ENCODE measurements at places on chromosomes 5 and 9.

DNA sequence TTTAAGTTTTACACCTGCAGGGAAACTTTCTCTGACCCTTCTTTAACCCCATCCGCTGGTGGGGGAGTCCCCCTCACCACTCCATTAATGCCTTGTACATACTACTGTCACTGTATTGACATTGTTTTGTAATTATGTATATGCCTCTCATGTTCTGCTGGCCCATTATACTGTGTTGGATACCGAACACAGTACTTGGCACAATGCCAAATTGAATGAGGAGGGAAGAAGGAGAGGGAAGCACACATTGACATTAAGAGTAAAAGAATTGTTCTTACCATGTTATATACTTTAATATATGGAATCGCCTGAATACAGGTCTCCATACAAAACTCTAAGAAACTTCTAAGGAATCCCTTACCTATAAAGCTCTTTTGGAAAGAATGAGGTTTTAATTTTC lies 73.6 kb upstream of the GRHPR start:
- no peak for DNase-seq

GRCh38 chr5:36946101-36946500 lies 69.5 kb downstream of the NIPBL start:
- no peak for DNase-seq

DNA sequence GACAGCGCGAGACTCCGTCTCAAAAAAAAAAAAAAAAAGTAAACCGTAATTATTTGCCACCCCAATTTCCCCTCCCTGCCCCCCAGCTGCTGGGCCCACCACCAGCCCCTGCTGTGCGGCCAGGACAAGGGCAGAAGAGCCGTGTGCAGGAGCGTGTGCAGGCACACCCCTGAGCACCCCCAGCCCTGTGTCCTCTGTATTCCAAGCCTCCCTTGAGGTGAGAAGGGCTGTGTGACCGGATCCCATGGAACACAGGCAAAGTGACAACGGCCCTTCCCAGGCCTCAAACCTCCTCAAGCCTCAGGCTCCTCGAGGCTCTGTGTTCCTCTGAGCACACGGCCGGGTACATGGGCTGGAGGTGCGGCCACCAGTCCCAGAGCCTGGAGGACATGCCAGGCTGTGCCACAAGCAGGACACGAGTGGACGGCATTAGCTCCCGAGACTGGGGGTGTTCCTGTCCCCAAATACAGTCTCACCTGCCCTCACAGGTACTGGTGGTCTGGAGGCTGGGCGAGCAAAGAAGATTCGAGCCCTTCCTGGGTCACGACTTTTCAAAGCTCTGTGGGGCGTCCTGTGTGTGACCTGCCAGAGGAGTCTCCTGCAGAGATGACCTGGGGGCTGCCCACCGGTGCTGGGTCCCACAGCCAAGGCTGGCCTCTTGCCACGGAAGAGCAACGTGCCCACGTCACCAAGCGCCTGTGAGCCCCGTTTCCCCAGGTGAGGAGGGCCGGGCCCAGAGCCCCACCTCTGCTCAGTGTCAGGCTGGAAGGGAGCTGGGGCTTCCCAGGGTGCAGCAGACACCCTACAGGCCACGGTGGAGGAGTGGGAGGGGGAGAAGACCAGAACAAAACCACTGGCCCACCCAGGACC lies 47.1 kb upstream of the SIMC1 start:
- no peak for DNase-seq

- no peak for DNase-seq
Measured at GRCh38 chr5:147512659-147513379, 3.0 kb upstream of the DPYSL3 start.

- DNase-seq = no peak
Measured at GRCh38 chr5:92567831-92568450, 1013.1 kb downstream of the NR2F1-AS1 start.

- DNase-seq = no peak
Measured at GRCh38 chr9:77957652-77958051, 74.0 kb downstream of the GNAQ start.

- no peak for DNase-seq
Measured at GRCh38 chr5:41587668-41588067, 77.3 kb upstream of the PLCXD3 start.

DNA sequence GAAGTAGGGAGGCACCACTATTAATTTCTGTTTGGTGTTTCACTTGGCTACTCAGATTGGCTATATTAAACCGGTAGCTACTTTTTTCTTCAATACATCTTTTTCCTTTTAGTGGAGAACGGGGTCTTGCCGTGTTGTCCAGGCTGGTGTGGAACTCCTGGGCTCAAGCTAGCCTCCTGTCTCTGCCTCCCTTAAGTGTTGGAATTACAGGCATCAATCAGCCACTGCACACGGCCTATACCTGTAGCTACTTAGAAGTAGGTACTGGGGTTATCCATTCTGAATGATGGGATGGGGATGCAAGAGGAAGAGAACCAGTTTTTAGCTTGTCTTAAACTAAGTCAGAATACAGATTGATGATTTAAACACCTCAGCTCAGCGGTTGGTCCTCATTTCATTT lies 1.7 kb downstream of the UBE2D2 start:
- DNase-seq = no peak

DNA sequence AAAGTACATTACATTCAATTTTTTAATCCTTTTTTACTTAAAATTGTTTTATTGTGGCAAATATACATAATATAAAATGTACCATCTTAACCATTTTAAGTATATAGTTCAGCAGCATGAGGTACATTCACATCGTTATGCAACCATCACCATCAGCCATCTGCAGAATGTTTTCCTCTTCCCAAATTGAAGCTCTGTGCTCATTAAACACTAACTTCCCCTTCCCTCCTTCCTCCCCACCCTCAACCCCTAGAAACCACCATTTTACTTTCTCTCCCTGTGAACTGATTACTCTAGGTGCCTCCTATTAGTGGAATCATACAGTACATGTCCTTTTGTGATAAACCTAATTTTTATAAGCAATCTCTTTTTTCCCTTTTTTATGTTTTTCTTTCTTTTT lies 15.6 kb downstream of the TEX53 start:
- DNase-seq = no peak

GRCh38 chr9:512555-513272 lies 298.0 kb downstream of the DOCK8 start:
- no peak for DNase-seq

GRCh38 chr9:37293664-37294524 lies 128.6 kb upstream of the GRHPR start:
- no peak for DNase-seq

DNA sequence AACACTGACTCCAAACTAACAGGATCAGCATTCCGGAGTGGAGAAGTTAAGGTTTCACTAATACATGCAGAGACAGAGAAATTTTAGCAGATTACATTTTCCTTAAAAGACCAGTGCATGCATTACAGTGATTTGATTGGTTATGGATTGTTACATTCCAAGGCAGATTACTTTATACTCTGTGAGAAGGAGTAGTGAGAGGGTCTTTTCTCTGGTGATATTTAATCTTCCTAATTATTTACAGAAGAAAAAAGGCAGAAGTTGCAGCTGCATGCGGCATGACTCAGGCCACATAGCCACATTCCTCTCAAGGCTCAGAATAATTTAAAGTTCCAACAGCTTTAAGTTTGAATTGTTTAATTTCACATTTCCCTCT lies 53.0 kb upstream of the PDZD2 start:
- DNase-seq = no peak

GRCh38 chr5:181181650-181182565 lies 23.1 kb downstream of the TRIM7 start:
- DNase-seq = no peak
